Psoas muscle (tissue), 8 donors: ENCODE measurements at places on chromosomes 11 and 22.

GRCh38 chr11:17777738-17778091, 43.1 kb downstream of the KCNC1 start:
- DNase-seq, result no peak

GRCh38 chr11:2771758-2772466, 72.1 kb upstream of the KCNQ1OT1 start:
- DNase-seq, result no peak

DNA sequence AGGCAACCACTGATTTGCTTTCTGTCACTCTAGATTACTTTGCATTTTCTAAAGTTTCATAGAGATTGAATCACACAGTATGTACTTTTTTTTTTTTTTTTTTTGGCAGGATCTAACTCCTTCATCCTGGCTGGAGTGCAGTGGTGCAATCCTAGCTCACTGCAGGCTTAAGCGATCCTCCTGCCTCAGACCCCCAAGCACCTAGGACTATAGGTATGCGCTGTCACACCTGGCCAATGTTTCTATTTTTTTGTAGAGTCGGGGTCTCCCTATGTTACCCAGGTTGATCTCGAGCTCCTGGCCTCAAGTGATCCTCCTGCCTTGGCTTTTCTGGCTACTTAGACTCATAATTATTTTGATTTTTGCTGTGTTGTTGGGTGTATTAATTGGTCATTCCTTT, 294.6 kb upstream of the CTSC start:
- no peak for DNase-seq

GRCh38 chr11:121661880-121662486, 209.2 kb upstream of the SORL1-AS1 start:
- DNase-seq, result no peak

DNA sequence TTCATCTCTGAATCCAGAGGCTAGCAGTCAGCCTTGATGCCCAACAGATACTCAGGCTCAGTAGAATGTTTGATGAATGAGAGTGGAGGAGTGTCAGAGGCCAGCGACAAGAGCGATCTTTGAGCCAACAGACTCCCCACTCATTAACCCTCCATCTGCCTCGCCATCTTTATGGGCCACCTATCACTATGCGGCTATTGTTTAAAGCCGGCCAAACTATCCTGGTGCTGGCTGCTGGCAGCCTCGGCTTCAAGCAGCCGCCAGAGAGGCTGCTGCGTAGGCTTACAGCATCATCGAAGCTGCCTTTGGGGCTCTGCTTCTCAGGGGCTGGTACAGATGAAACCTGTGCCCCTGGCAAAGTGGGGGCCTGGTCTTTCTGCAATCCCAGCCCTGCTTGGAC, 525.6 kb downstream of the INSC start:
- no peak for DNase-seq

DNA sequence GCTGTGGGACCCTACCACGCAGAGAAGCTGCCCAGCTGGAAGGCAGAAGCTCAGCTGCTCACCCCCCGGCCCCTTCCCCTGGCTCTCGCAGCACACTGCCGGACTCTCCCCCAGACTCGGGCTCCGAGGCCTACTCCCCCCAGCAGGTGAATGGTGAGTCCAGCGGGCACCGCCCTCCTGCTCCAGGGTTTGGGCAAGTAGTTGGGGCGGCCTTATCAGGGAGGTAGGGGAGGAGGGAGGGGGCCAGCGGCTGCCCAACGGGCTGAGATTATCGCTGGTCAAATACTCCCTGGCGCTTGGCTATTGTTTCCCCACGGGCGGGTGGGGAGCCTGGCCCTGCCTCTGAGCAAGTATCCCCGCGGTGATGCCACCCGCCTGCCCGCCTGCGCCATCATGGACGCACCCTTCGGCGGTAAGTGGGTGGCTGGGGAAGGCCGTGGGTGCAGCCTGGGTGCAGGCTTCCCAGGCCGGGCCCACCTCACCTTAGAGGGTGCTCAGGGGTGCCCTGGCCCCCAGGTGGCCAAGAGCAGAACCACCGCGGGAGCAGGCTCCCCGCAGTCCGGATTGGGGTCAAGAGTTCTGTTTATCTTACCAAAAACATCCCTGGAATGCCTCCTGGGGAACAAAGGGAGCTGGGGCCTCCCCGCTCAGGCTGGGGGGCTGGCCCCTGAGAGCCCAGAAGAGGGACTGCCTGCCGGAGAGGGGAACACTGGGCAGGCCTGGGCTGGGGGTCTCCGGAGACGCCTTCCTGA, 16.9 kb downstream of the MYRF start:
- no peak for DNase-seq
